ENCODE measurements at places on chromosomes 1 and 21.

- DNase-seq, result peak; percentile 40
Observed at GRCh38 chr1:154866257-154867063, 3.6 kb downstream of the KCNN3 start.

GRCh38 chr1:21761052-21761451 is 21.9 kb downstream of the USP48 start:
- no peak for DNase-seq

GRCh38 chr1:236416165-236416564 is 22.1 kb downstream of the EDARADD start:
- DNase-seq, result no peak

GRCh38 chr1:171911506-171911905 is 70.2 kb downstream of the DNM3 start:
- peak; percentile 50 for DNase-seq

DNA sequence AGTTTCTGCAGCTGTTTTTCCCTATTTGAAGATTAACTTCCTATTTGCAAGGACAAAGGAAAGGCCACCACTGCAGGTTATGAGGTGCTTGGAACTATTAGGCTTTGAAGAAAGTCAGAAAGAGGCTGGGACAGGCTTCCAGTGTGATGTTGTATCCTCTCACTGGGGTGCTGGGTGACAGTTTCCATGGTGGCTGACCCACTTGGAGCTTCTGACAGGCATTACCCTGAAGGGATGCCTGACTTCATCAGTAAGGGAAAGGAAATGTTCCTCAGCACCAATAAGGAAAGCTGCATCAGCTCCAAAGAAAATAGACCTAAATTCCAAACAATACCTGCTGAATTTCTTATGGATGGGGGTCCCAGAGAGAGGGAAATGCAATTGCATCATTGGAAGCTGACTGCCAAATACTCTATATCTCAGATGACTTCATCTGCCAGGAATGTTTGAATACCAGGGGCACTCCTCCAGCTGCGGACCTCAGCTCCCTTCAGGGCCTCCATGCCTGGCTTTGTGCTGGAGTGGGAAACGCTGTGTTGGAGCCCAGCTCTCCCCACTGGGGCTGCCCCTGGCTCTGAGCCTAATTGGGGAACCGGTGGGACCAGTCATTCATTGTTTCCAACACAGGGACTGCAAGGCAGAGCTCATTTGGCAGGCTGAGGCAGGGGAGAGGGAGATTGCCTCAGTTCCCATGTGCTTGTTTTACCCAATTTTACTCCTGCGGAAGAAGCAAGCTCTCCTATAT is 76.6 kb downstream of the RGL1 start:
- DNase-seq, result peak; percentile 67

All from myocyte (in vitro differentiated cells).